ENCODE measurements at places on chromosomes 7 and 10.

GRCh38 chr7:43248961-43249822 lies 136.7 kb downstream of the HECW1 start:
- DNase-seq: peak; percentile 90

- DNase-seq: no peak
These were observed 191.3 kb upstream of the KAT6B start for GRCh38 chr10:74634995-74635536.

DNA sequence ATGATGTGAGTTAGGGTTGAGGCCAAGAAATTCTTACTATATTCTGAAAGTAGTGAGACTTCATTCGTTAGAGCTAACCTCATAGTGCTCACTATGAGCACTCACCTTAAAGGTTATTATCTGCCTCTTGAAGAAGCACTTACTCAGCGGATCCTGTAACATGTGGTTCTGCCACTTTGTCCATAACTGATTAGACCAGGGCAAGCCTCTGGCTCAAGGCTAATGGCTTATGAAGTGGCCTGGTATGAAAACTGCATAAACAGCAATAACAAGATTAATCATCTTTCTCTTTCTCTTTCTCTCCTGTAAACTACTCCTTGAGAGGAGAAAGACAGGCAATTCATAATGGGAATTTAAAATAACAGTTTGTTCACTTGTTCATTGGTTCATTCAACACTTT lies 82.8 kb downstream of the MAPK8 start:
- DNase-seq: no peak

DNA sequence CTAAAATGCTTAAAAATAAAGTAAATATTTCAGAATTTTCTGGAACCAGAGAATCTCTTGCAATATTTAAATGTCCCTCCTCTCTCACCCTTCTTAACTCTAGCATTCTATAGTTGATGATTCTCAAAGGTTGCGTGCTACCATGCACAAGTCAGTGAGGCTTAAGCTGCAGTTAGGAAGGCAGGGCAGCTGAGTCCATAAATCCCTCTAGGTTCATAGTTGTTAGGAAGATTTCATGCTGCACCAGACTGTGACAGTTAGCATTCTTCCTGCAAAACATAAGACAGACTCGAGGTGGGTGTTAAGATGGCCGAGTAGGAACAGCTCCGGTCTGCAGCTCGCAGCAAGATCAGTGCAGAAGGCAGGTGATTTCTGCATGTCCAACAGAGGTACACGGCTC lies 70.6 kb downstream of the MET start:
- DNase-seq: no peak

- no peak for DNase-seq
These were observed 327.1 kb downstream of the PRPF18 start for GRCh38 chr10:13913897-13914296.

DNA sequence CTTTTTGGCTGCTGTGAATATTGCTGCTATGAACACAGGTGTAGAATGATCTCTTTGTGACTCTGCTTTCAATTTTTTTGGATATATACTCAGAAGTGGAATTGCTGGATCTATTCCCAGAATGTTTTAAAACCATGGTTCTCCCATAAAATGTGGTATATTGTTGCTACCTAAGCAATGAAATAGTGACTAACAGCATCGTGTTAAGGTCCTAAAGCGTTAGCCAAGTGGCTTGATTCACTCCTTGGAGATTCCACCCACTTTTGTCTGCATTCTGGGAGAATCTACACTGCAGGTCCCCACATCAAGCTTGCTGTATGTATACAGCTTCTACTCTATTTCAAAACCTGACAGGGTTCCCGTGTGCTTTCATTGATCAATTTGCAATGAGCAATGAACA lies 105.6 kb downstream of the CDK6 start:
- DNase-seq: no peak

DNA sequence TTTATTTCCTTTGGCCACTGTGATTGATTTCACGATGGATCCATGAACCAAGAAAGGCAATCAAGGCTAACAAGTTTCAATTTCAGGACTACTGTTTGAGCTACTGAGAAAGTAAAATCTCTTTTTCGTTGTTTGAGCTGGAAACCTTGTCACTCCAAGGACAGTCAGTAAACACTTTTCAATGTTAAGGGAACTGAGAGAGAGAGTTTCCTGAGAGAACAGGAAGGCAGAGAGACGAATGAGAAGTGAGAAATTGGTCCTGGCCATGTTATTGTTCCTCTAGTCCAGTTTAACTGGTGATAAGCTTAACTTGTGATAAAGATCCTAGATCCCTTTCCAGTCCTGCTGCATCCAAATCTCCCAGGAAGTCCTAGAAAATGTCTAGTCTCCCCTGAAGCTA lies 909 bp upstream of the AKR1D1 start:
- no peak for DNase-seq

DNA sequence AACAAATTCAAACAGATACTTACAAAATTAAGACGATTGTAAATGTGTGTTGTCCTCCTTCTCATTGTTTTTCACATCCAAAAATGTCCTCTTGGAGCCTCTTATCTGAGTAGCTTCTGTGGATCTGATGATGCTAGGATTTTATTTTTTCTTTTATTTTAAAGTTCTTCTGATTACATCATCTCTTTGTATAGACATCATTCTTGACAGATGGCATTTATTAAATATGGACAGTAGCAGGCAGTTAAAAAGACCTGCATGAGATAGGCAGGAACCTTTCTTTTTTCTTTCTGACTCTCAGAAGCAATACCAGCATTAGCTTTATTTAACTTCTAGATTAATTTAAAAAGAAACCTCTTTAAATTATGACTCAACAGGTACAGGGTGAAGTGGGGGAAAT lies at the start of gene RPA3:
RPA3 (minus strand) TSS at position 116 of the 400 bp plus-strand sequence. CDS start 78,189 bp downstream, outside the sequence.
- DNase-seq: no peak

DNA sequence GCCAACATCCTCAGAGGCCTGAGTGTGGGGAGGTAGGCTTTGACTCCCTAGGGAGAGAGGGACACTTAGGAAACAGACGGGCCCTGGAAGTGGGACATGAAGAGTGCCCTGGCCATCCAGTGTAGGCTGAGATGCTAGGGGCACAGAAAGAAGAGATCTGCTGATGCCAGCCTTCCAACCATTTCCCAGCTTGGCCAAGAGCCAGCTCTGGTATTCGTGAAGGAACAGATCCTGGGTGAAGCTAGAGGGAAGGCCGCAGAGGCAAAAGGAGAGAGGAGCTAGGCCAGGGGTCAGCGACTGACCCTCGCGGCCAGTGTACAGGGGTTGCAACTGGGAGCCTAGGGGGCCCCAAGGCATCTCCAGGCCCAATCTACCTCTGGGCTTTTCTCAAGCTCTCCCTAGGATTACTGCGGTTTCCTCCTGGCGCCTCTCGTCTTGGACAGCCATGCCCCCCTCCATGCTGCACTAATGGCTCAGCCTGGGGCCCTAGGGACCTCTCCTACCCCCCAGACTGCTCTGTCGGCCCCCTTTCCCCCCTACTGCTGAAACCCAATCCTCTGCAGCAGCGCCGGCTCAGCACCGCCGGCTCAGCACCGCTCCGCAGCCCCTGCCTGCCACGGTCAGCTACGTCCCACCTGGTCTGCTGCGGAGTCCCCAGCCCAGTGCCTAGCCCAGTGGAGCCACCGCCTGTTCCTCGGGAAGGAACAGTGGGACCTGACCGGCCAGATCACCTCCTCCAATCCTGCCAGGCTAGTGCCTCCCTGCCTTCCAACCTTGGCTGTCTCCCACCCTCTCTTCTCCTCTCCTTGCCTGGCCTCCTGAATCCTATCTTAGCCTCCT lies at the start of gene ASIC3:
ASIC3 (plus strand) TSS at position 556 of the 840 bp plus-strand sequence. CDS start 355 bp downstream, outside the sequence.
- no peak for DNase-seq

DNA sequence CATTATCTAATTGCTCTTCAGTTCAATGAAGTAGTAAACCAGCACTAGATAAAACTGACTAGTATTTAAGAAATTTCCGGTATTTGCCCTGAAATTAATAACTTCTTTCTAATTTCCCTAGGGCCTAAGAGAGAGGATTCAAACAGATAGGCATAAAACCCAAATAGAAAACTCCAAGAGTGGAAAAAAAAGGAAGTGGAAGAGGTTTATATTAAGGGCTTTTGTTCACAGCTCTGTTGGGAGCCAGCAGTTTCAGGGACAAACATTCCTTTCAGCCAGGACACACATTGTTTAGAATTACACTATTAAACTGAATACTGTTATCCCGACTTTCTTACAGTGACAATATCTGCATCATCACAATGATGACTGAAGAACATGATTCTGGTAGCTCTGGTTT lies 3.6 kb downstream of the ODAD2 start:
- no peak for DNase-seq

GRCh38 chr7:102320601-102321350 lies 34.1 kb downstream of the SH2B2 start:
- no peak for DNase-seq

GRCh38 chr7:16791905-16792698 lies 12.7 kb downstream of the AGR2 start:
- DNase-seq: no peak

DNA sequence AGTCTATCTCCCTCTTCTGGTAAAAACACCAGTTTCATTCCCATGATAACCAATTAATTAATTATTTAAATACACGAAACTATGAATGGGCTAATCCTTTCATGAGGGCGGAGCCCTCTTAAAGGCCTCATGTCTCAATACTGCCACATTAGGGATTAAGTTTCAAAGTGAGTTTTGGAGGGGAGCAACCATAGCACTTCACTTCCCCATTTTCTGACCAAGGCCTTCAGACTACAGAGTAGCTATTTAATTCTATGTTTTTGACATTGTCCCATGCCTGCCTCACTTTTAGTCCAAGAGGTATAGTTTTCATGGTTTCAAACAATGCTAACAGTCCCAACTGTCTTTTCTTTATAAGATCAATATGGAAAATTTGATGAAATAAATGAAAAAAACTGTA lies 618.6 kb downstream of the ZWINT start:
- no peak for DNase-seq

- no peak for DNase-seq
These were observed 47.5 kb downstream of the INHBA start for GRCh38 chr7:41655426-41655825.

DNA sequence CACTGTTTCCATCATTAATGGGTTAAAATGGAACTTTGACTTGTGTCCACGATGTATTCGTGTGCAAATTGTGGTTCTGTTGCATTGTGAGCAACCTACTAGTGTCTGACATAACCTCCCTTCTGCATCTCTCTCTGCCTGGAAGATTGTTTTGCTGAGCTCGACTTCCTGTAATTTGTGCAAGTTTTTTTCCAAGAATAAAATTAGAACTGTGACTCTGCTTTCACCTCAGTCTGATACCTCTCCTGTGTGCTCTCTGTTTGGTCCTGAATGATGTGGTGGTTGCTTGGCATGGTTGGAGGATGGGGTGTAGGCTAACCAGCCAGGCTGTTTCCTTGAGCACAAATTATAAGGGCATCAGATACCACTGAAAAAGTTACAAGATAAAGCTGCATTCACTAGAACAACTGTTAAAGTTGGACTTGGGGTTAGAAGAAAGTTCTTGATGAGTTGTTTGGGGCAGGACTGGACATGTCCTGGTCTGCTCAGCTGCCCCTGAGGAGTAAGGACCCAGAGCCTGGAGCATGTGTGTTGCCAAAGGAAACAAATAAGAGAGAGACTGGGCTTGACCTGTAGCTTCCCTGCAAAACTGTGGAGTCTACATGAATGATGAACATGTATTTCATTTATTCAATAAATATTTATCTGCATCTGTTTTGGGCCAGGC lies 1.9 kb upstream of the VOPP1 start:
- no peak for DNase-seq

DNA sequence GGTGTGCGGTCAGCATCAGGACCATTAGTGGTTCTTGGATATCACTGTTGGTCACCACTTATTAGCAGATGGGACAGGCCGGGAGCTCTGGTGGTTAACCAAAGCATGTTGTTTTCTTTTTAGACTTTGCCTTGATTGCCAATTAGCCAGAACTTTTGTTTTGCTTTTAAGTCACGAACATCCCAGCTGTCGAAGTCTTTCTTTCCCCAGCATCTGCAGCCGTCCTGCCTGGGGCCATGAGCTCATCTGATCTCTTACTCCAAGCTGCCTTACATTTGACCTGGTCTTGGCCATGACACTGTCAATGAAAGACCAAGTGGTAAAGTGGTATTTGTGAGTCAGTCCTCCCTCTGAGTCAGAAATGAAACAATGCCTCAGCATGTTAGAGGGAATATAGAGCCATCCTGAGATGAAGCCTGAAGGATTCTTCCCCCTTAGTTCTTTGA lies 53.9 kb upstream of the CREB5 start:
- DNase-seq: peak; percentile 69

Measured in AG08396 (cell line).